Endodermal cell (in vitro differentiated cells): ENCODE measurements at places on chromosomes 1 and 21. TPM values are rescaled to one million over a fixed set of nuclear protein-coding genes. Genes with fewer than 3 reads are reported as not detected.

- no peaks in the 10 kb centered on the region for H3K27me3 ChIP-seq
- H3K27ac ChIP-seq: no peak overlapping the region
- H3K4me1 ChIP-seq: no peaks in the 10 kb centered on the region
- no peak for DNase-seq
- H3K4me3 ChIP-seq: no peak overlapping the region
Observed at GRCh38 chr1:173454966-173455524, 22.1 kb upstream of the PRDX6 start.

GRCh38 chr1:181189691-181190363 lies 101.3 kb downstream of the IER5 start:
- peaks cover 2% of the 10 kb centered on the region for H3K4me1 ChIP-seq
- H3K27me3 ChIP-seq: peaks cover 7% of the 10 kb centered on the region
- peak; percentile 97 for DNase-seq
- peak overlapping the region; percentile 71 for H3K4me3 ChIP-seq

DNA sequence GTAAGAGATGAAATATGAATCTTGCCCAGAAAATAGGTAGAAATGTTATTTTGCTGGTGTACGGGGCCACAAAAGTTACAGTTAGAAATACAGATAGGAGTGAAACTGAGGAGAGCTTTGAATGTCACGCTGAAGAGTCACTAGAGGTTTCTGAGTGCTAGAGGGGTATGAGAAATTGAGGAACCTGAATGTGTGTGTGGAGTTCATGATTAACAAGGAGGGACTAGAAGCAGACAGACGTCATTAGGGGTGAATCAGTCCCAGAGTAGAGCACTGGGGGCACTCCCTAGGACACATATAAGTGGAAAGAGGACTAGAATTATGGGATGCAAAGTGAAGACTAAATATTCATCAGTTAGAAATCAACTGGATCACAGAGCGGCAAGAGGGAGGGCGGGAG lies 188.9 kb upstream of the MAP1LC3C start:
- no peak overlapping the region for H3K4me3 ChIP-seq
- H3K27ac ChIP-seq: no peak overlapping the region
- DNase-seq: no peak

- no peak for DNase-seq
- no peaks in the 10 kb centered on the region for H3K27me3 ChIP-seq
- no peak overlapping the region for H3K4me3 ChIP-seq
- H3K4me1 ChIP-seq: no peaks in the 10 kb centered on the region
Observed at GRCh38 chr1:84488107-84488506, 9.0 kb downstream of the RPF1 start.

DNA sequence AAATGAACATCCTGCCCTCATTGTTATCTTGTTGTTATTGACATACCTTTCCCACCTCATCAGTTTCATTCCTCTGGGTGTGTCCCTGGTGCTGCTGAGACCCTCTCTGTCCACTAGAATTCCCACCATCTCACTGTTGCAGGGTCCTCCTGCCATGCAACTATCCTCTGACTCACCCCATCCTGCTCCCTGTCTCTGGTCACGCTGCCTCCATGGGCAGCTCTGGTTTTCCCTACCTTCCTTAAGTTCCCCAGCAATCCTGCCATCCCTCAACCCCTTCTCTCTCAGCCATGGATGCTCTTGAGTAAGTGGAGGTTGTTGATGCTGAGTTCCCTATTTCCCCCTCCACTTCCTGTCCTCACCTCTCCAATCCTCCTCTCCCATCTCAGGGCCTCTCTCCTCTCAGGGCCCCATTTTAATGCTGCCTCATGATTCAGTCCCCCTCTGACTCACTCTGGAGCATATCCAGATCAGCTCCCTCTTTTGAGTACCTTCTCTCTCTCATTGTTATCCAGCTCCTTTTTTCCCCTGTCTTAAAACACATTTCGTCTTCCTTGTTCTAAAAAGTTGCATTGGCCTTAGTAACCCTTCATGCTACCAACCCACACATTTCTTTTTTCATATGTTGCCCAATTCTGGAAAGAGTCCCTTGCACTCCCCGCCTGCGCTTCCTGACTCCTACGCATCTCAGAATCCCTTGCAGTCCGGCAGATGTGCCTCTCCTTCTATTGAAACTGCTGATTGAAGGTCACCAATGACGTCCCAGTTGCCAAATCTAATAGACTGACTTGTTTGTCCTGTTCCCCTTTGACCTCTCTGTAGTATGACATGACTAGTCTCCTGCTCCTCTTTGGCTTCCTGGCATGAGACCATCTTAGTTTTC lies 92.0 kb downstream of the CNIH3 start:
- no peak for DNase-seq
- no peaks in the 10 kb centered on the region for H3K27me3 ChIP-seq
- H3K36me3 ChIP-seq: no peaks in the 10 kb centered on the region

DNA sequence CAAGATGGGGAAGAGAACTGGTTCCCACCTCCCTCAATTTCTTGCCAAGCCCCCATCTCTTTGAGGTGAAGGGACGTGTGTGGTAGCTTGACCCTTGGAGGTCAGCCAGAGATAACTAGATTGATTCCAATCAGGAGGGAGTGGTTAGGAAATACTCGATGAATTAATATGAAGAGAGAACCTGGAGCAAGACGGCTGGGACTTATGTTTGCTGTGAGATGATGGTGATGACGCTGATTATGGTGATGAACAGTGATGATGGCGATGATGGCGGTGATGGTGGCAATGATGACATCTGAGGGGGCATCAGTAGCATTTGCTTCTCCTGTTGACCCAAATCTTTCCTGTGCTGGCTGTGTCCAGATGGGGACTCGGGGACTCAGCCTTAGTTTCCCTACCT lies 724 bp downstream of the PADI1 start:
- H3K4me3 ChIP-seq: no peak overlapping the region
- H3K36me3 ChIP-seq: no peaks in the 10 kb centered on the region
- H3K27me3 ChIP-seq: no peaks in the 10 kb centered on the region
- H3K4me1 ChIP-seq: peaks cover under 1% of the 10 kb centered on the region
- DNase-seq: no peak
- H3K27ac ChIP-seq: no peak overlapping the region

DNA sequence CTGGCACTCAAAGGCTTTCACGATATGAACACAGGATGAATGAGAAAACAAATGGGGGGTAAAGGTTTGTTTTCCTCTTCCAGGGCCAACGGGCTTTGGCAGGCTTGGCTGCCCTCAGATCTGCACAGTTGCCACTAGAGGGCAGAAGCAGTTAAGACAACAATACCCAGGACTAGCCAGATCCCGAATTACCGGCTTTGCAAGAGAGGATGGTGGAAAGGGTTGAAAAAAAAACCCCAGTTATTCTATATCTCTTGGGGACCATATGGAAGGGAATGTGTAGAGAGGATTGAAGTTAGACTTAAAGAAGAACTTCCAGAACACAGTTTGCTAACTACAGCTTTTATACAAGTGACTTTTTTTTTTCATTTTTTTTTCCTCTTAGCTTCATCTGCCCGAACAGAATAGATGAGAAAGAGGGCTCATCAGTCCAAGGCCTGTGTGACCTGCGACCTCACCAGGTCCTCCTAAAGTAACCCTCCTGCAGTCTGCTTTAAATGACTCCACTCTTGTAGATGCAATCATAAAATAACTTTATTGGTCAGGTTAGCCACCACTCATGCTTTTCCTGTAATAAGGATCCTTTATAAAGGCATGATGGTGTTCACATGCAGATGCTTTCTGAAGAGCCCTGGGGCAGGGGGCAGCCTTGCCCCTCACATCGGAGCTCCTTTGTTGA lies 10.7 kb downstream of the FMOD start:
- peak; percentile 88 for DNase-seq
- H3K27ac ChIP-seq: no peak overlapping the region
- no peak overlapping the region for H3K4me3 ChIP-seq
- peaks cover 11% of the 10 kb centered on the region for H3K27me3 ChIP-seq
- no peaks in the 10 kb centered on the region for H3K36me3 ChIP-seq
- H3K4me1 ChIP-seq: peaks cover 15% of the 10 kb centered on the region

GRCh38 chr1:96865731-96866685 lies 144.4 kb downstream of the PTBP2 start:
- H3K36me3 ChIP-seq: no peaks in the 10 kb centered on the region
- H3K4me1 ChIP-seq: no peaks in the 10 kb centered on the region
- H3K27ac ChIP-seq: no peak overlapping the region
- no peak overlapping the region for H3K4me3 ChIP-seq
- no peaks in the 10 kb centered on the region for H3K27me3 ChIP-seq

GRCh38 chr1:34851431-34852105 lies 8.0 kb downstream of the SMIM12 start:
- peaks cover 46% of the 10 kb centered on the region for H3K36me3 ChIP-seq
- peaks cover 13% of the 10 kb centered on the region for H3K4me1 ChIP-seq
- H3K4me3 ChIP-seq: no peak overlapping the region

Gene LEMD1
- 12.9 to 23.9 TPM (median 16.7 TPM) in 3 replicates for total RNA-seq
